ENCODE measurements at places on chromosomes 5 and 9.

GRCh38 chr5:42645138-42645537 lies 111.5 kb upstream of the CCDC152 start:
- DNase-seq, result no peak

DNA sequence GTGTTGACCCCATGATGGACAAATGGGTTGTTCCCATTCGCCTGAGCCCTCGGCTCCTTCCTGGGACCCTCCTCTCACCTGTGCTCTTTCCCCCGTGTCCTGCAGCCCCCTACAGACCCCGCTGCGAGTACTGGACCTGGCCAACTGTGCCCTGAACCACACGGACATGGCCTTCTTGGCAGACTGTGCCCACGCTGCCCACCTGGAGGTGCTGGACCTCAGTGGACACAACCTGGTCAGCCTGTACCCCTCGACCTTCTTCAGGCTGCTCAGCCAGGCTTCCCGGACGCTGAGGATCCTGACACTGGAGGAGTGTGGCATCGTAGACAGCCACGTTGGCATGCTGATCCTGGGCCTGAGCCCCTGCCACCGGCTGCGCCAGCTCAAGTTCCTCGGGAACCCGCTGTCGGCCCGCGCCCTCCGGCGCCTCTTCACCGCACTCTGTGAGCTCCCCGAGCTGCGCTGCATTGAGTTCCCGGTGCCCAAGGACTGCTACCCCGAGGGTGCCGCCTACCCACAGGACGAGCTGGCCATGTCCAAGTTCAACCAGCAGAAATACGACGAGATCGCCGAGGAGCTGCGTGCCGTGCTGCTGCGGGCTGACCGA lies 3.4 kb downstream of the LRRC14B start:
- no peak for DNase-seq

- DNase-seq, result no peak
Measured at GRCh38 chr9:16571127-16571802, 299.2 kb downstream of the BNC2 start.

DNA sequence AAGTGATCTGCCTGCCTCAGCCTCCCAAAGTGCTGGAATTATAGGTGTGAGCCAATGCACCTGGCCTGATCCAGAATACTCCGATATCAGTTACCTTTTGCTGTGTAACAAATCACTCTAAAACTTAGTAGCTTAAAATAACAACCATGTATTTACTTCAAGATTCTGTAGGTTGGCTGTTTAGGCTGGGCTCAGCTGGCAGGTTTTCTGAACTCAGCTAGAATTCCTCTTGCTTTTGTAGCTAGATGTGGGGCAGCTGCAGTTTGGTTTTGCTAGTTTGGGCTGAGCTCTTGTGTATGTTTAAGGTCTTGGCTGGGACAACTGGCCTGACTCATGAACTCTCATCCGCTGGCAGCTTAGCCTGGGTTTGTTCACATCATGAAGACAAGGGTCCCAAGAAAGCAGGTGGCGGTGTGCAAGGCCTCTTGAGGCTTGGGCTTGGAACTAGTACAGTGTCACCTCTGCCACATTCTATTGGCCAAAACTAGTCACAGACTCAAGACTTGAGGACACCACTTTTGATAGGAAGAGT lies 138.3 kb upstream of the SHB start:
- DNase-seq, result no peak

DNA sequence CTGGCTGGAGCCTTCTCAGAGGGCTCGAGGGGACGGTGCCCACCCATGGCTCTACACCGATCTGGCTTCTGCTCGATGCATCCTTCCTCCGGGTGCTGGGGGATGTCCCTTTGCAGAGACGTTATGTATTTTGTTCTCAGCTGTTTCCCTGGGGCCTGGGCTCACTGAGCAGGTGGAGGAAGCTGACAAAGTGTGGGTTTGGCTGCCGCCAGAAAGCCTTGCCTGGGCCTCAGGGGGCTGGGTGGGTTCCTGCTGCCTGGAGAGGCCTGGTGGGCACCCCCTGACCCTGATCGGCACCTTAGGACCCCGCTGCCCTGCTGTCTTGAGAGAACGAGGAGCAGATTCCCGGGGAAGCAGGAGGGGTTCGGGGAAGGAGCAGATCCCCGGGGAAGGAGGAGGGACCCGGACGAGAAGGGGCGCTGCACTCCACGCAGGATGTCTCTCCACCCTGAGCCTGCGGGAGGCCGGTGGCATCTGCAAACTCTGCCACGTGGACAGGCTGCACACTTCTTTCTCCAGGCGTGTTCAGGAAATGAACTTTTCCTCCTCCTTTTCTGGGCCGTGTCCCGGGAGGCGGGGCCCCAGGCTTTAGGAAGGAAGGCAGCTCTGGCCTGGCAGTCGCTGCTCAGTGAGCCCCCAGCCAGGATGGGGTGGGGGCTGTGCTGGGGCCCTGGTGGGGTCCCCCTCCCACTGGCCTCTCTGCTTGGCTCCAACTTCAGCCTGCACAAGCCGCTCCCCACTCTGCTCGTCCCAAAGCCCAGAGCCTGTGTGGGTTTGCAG lies 148.9 kb downstream of the RXRA start:
- DNase-seq, result no peak
